ENCODE measurements at places on chromosomes 6 and 20. TPM values are rescaled to one million over a fixed set of nuclear protein-coding genes. Genes with fewer than 3 reads are reported as not detected.

DNA sequence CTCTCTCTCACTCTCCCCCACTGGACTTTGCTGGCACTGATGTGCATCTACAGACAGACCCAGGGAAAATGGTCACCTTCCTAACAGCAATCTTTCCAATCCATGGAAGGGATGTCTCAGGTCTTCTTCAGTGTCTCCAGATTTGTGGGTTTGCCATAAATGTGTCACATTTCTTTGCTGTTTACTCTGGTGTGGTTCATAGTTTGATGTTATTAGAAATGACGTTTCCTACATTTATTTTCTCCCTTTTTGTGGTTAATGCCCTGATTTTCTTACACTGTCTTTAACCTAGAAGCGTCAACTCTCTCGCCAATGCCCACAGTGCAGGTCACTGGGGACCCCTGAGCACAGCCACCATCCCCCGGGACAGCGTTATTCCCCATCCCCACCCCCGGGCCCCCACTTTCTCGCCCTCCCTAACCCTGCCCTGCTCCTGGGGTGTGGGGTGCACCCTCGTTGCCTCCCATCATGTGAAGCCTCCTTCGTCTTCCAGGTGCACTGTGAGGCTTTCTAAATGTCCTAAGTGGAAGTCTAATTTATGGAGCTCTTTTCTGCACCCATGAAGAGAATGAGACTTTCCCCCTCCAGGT lies 86.5 kb downstream of the YTHDF1 start:
- DNase-seq = no peak

DNA sequence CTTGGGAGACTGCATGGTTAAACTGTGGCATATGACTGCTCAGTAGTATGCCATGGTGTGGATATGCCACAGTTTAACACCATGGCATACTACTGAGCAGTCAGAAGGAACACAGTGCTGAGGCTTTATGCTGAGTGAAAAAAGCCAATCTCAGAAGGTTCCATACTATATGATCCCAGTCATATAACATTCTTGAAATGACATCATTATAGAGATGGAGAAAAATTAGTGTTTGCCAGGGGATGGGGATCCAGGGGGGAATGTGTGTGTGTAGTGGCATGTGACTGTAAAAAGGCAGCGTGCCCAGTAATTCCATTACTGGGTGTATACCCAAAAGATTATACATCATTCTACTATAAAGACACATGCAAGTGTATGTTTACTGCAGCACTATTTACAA lies 85.8 kb downstream of the FOXF2 start:
- DNase-seq = no peak

WFDC5 gene
- total RNA-seq = not detected

DNA sequence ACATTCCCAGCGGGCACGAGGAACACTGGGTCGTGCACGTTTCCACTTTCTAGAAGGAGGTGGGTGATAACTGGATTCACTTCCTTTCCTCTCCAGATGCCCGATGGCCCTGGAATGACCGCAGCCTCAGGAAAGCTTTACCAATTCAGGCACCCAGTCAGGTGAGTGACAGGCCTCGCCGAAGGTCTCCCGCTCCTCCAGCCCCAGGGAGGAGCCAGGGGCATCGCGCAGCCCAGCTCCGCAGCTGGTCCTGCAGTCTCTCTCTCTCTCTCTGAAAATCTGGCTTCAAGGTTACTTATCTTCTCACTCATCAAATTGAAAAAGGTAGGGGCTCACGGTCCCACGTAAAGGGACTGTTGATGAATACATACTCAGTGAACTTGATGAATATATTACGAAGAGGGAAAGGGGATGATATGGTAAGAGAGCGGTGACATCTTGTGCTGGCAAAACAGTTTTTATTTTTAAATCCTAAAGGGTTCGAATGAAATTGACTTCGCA lies 891 bp downstream of the RIPPLY2 start:
- DNase-seq = no peak

GINM1 gene
- 49.5 TPM for total RNA-seq

GRCh38 chr6:43665376-43665775 lies 20.5 kb downstream of the RSPH9 start:
- no peak for DNase-seq

DNA sequence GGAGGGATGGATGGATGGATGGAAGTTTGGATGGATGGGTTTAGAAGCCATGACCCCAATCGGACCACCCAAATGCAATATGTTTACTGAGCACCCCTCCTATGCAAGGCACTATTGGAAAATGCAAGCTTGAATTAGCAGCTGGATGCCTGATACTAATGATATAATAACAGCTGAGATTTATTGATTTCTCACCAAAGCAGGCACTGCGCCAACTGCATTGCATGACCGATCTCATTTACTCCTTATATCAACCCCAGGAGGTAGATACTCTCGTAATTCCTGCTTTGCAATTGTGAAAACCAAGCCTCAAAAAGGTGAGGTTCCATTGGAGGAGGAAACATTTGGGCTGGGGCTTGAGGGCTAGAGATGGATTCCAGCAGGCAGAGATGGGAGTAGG lies 89.7 kb downstream of the KCNB1 start:
- no peak for DNase-seq

DNA sequence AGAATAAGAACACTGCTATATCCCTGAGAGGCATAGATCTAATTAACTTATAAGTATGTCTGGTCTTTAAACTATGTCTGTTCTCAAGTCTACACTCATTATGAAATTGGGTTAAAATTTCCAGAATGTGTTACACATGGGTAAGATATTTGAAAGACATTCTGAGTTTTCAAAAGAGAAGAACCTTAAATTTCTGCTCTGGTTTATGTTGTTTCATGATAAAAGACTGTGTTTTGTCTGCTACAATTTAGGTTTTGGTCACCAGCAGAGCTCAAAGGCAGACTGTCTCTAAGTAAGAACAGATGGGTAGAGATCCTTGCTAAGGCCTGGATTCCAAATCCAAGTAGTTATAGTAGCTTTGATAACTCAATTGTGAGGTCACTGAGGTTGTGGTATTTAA lies 6.0 kb downstream of the STMND1 start:
- DNase-seq = no peak
